ENCODE measurements at places on chromosomes 2 and 18. TPM values are rescaled to one million over a fixed set of nuclear protein-coding genes. Genes with fewer than 3 reads are reported as not detected.

The CD8A gene
- total RNA-seq: not detected

The STAT4 gene
- total RNA-seq: 16.6 TPM

The NLRC4 gene
- not detected for total RNA-seq

The DAW1 gene
- not detected for total RNA-seq

The SCYGR4 gene
- not detected for total RNA-seq

The GALR1 gene
- total RNA-seq: not detected

The GPAT2 gene
- 2.2 TPM for total RNA-seq

The OR6B2 gene
- total RNA-seq: not detected

The HOXD12 gene
- not detected for total RNA-seq

The EFHD1 gene
- 2.4 TPM for total RNA-seq

The CYP27C1 gene
- total RNA-seq: 2.4 TPM

DNA sequence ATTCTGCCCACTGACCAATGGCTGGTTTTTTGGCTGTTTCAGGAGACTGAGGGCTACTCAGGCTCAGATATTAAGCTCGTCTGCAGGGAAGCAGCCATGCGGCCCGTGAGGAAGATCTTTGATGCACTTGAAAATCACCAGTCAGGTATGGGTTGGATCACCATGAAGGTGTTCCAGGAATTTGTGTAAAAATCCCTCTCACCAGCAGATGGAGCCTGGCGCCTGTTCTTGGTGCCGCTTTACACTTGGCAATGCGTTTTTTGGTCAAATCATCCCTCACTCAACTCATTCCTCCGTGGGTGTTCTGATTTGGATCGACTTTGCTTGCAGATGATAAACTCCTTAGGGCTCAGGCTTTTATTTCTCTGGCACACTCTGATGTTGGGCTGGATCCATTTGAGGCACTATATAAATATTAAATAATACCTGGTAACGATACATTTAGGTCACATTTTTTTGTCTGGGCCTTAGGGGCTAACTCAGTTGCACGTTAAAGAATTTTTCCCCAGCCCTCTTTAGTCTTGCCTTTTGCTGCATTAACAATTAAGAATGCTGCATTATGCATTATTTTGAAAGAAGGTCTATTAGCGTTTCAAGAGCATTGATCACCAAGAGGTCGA, 50.0 kb downstream of the HDHD2 start:
- peak; percentile 66 for DNase-seq
- H3K4me1 ChIP-seq: no peaks in the 10 kb centered on the region
- H3K4me3 ChIP-seq: no peak overlapping the region
- no peak overlapping the region for H3K27ac ChIP-seq
- H3K36me3 ChIP-seq: peaks cover 4% of the 10 kb centered on the region

- no peaks in the 10 kb centered on the region for H3K27me3 ChIP-seq
- H3K4me3 ChIP-seq: no peak overlapping the region
- no peak overlapping the region for H3K27ac ChIP-seq
- H3K4me1 ChIP-seq: peaks cover 34% of the 10 kb centered on the region
- DNase-seq: no peak
These were observed 17.5 kb downstream of the SERTAD2 start for GRCh38 chr2:64635976-64636911.

GRCh38 chr2:240124651-240125030, 11.5 kb downstream of the COPS9 start:
- no peaks in the 10 kb centered on the region for H3K27me3 ChIP-seq
- H3K27ac ChIP-seq: no peak overlapping the region
- H3K4me3 ChIP-seq: no peak overlapping the region
- no peaks in the 10 kb centered on the region for H3K4me1 ChIP-seq

GRCh38 chr18:76838182-76838581, 15.8 kb downstream of the ZNF236 start:
- no peak overlapping the region for H3K4me3 ChIP-seq
- H3K36me3 ChIP-seq: no peaks in the 10 kb centered on the region
- peaks cover 11% of the 10 kb centered on the region for H3K4me1 ChIP-seq
- H3K27me3 ChIP-seq: no peaks in the 10 kb centered on the region

GRCh38 chr2:26172871-26173775, at the start of gene GAREM2:
TSS of gene GAREM2 (plus strand) at chr2:26173088. CDS start at chr2:26173221, 133 bp downstream.
- H3K36me3 ChIP-seq: no peaks in the 10 kb centered on the region
- no peaks in the 10 kb centered on the region for H3K4me1 ChIP-seq
- peaks cover 28% of the 10 kb centered on the region for H3K27me3 ChIP-seq

GRCh38 chr2:73839653-73840411, 11.1 kb downstream of the STAMBP start:
- no peak overlapping the region for H3K4me3 ChIP-seq
- H3K36me3 ChIP-seq: peaks cover 9% of the 10 kb centered on the region
- peaks cover 14% of the 10 kb centered on the region for H3K4me1 ChIP-seq
- no peak for DNase-seq
- no peak overlapping the region for H3K27ac ChIP-seq

DNA sequence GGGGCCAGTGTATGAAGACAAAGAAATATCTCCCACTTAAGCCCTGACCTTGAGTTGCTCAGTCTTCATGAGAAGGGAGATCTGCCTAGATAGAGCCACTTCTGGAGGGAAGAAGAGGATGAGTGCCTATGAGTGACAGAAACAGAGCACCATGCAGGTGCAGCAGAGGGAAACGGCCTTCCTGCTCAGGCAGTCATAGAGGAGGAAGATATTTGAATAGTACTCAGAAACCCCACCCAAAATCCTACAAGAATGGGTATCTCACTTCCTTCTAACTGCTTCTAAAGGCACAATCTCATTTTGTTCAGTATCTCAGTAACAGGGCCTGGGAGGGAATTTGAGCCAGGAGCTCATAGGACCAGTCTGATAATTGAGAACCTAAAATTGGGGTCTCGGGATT, 339.3 kb downstream of the ALK start:
- no peak overlapping the region for H3K4me3 ChIP-seq
- peaks cover 32% of the 10 kb centered on the region for H3K27me3 ChIP-seq
- no peak overlapping the region for H3K27ac ChIP-seq
- H3K36me3 ChIP-seq: no peaks in the 10 kb centered on the region
- peaks cover 6% of the 10 kb centered on the region for H3K4me1 ChIP-seq

GRCh38 chr2:27494944-27495554, at the start of gene FNDC4:
TSS of gene FNDC4 (minus strand) at chr2:27495200. CDS start at chr2:27494679, 521 bp downstream.
- H3K27ac ChIP-seq: peak within 1 kb of the TSS; percentile 85
- no peaks in the 10 kb centered on the region for H3K27me3 ChIP-seq
- DNase-seq: peak; percentile 91
- peaks cover 28% of the 10 kb centered on the region for H3K4me1 ChIP-seq
- H3K4me3 ChIP-seq: peak within 1 kb of the TSS; percentile 76

GRCh38 chr18:44321868-44322590, 358.7 kb upstream of the SETBP1 start:
- DNase-seq: peak; percentile 5
- no peak overlapping the region for H3K27ac ChIP-seq
- no peak overlapping the region for H3K4me3 ChIP-seq

DNA sequence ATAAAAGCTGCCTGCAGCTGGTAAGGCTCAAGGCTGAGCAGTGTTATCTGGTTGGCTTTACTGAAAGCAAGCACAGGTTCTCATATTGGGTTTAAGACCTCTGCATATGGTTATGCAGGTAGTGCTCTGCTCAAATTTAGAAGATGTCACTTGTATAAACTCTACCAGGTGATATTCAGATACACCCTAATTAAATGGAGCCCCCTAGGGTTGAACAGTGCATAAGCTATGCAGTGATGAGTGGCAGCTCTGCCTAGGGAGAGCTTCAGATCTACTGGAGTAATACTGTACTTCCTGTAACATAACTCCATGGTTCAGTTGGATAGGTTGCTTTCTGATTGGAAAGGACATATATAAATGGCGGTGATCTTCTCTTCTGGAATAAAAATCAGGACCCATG, 222.7 kb downstream of the CYRIA start:
- no peak for DNase-seq
- H3K4me3 ChIP-seq: no peak overlapping the region
- H3K27ac ChIP-seq: no peak overlapping the region
- H3K4me1 ChIP-seq: no peaks in the 10 kb centered on the region
- no peaks in the 10 kb centered on the region for H3K27me3 ChIP-seq

DNA sequence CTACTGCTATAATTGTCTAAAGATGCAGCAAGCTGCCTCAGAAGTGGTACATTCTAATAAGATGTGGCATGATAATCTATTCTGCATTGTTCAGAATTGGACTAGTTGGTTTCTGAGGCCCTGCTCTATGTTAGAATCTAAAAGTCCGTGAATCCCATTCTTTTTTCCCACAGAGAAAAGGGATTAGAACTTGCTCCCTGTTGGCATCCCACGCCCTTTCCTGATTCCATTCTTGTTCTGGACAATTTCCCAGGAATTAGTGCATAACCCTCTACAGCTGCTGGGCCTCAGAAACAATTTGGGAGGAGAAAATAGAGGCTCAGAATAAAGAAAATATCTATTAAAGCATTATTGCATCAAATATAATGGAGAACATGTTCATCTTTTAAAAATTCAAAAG, 282.7 kb downstream of the NRXN1 start:
- no peaks in the 10 kb centered on the region for H3K36me3 ChIP-seq
- H3K27me3 ChIP-seq: no peaks in the 10 kb centered on the region
- no peak overlapping the region for H3K4me3 ChIP-seq
- H3K4me1 ChIP-seq: no peaks in the 10 kb centered on the region

DNA sequence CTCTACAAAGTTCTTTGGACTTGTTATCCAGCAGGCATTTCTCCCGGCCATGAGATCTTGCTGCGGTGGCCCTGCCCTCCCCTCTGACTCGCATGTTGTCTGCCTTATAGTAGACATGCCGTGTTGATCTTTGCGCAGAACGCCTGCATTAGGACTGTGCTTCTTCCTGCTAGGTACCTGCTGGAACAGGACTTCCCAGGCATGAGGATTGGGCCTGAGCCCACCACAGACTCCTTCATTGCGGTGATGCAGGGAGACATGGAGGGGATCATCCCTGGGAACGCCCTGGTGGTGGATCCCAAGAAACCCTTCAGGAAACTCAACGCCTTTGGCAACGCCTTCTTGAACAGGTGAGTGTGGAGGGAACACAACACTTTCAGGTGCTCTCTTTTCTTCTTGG, 10.1 kb downstream of the EHD3 start:
- no peak overlapping the region for H3K4me3 ChIP-seq
- no peaks in the 10 kb centered on the region for H3K27me3 ChIP-seq
- H3K4me1 ChIP-seq: peaks cover 8% of the 10 kb centered on the region
- H3K27ac ChIP-seq: no peak overlapping the region
- H3K36me3 ChIP-seq: peaks cover under 1% of the 10 kb centered on the region
- no peak for DNase-seq

- no peaks in the 10 kb centered on the region for H3K36me3 ChIP-seq
- H3K27me3 ChIP-seq: no peaks in the 10 kb centered on the region
- H3K27ac ChIP-seq: no peak overlapping the region
- peaks cover 7% of the 10 kb centered on the region for H3K4me1 ChIP-seq
- no peak for DNase-seq
- H3K4me3 ChIP-seq: no peak overlapping the region
These were observed 30.1 kb upstream of the DYNC2LI1 start for GRCh38 chr2:43743706-43744105.

DNA sequence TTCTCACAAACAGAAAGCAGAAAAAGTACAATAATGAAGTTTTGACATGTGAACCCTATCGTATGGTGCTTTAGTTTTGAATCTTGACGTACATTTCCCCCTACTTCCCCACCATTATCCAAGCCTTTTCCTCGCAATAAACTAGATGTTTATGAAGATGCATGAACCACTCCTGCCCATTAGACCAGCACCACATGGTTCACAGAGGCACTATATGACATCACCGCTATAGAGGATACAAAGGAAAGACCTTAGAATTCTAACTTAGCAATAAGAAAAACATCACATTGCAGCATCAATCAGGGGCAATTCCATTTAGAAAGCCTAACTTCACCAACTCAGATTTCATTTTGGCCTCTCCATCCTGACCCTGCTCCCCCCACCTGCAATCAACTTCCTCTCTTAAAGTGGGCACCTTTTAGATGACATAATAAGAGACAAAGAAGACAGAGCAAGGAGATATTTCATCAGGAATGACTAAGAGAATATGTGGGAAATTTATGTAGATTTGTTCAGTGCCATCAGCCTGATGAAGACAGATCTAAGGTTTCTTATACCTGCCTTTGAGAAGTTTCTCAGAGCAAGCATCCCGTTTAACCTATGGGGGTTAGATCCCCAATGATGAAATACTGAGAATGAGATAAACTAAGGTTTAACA, 124.9 kb downstream of the PIGN start:
- H3K4me3 ChIP-seq: no peak overlapping the region
- H3K4me1 ChIP-seq: no peaks in the 10 kb centered on the region
- no peaks in the 10 kb centered on the region for H3K27me3 ChIP-seq
- no peak overlapping the region for H3K27ac ChIP-seq
- no peak for DNase-seq
- no peaks in the 10 kb centered on the region for H3K36me3 ChIP-seq

DNA sequence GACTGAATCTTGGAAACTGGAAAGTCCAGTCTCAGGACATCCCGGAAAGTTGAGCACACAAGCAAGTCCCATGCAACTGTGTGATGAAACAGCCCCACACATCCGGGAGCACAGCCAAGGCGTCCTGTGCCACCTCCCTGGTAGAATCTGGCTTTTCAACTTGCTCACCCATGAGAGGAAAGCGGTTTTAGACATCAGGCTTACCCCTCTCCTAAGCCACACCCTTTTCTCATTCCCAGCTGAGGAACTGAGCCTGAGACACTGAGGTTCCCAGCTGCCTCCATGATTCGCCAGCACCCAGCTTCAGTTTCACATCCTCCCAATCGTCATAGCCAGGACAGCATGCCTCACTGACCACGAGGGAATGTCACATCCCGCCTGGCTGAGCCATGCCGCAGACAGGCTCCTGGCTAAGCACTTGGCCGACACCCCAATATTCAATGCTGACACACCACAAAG, 60.3 kb downstream of the STEAP3 start:
- H3K27ac ChIP-seq: peak overlapping the region; percentile 81
- DNase-seq: peak; percentile 96
- H3K4me3 ChIP-seq: peak overlapping the region; percentile 56
- no peaks in the 10 kb centered on the region for H3K27me3 ChIP-seq

- H3K4me3 ChIP-seq: no peak overlapping the region
- H3K27ac ChIP-seq: no peak overlapping the region
- DNase-seq: no peak
- no peaks in the 10 kb centered on the region for H3K27me3 ChIP-seq
- H3K4me1 ChIP-seq: no peaks in the 10 kb centered on the region
- peaks cover under 1% of the 10 kb centered on the region for H3K36me3 ChIP-seq
These were observed 27.2 kb downstream of the SNED1 start for GRCh38 chr2:241025639-241026038.

GRCh38 chr2:129879614-129880180, 99.8 kb upstream of the RAB6C start:
- DNase-seq: no peak
- H3K27ac ChIP-seq: no peak overlapping the region

GRCh38 chr2:158464426-158465281, 7.9 kb downstream of the PKP4 start:
- no peak overlapping the region for H3K27ac ChIP-seq
- H3K36me3 ChIP-seq: no peaks in the 10 kb centered on the region
- H3K4me1 ChIP-seq: peaks cover 7% of the 10 kb centered on the region
- no peak overlapping the region for H3K4me3 ChIP-seq
- no peak for DNase-seq

DNA sequence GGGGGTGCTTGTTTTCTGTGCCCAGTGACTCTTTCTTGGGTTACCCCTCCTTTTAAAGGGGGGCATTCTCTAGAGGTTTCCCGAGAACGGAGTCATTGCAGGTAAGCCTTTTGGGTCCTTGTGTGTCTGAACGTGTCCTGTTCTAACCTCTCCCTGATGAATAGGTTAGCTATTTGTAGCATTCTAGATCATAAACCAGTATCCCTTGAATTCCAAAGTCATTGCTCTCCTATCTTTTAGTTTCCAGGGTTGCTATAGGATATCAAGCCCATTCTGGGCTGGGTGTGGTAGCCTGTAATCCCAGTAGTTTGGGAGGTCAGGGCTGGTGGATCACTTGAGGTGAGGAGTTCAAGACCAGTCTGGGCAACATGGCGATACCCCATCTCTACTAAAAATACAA, 65.9 kb upstream of the YWHAQ start:
- no peaks in the 10 kb centered on the region for H3K36me3 ChIP-seq
- no peak for DNase-seq
- no peaks in the 10 kb centered on the region for H3K27me3 ChIP-seq

Measured in osteoblast (primary cell).